ENCODE measurements at places on chromosomes 16 and 17.

- no peak overlapping the region for H3K27ac ChIP-seq
- peak; percentile 57 for DNase-seq
- H3K36me3 ChIP-seq: no peaks in the 10 kb centered on the region
- no peaks in the 10 kb centered on the region for H3K27me3 ChIP-seq
- H3K4me3 ChIP-seq: no peak overlapping the region
- peaks cover 1% of the 10 kb centered on the region for H3K4me1 ChIP-seq
Measured at GRCh38 chr16:3266873-3267537, 10.6 kb upstream of the MEFV start.

- peaks cover 35% of the 10 kb centered on the region for H3K36me3 ChIP-seq
- H3K4me1 ChIP-seq: peaks cover 31% of the 10 kb centered on the region
- no peak overlapping the region for H3K27ac ChIP-seq
- DNase-seq: no peak
Measured at GRCh38 chr17:50095626-50096037, 481 bp downstream of the PDK2 start.

- no peaks in the 10 kb centered on the region for H3K36me3 ChIP-seq
- no peak overlapping the region for H3K27ac ChIP-seq
- peaks cover 2% of the 10 kb centered on the region for H3K4me1 ChIP-seq
- peak; percentile 18 for DNase-seq
- no peak overlapping the region for H3K4me3 ChIP-seq
Measured at GRCh38 chr17:1312261-1312870, 32.9 kb downstream of the TRARG1 start.

- no peak overlapping the region for H3K4me3 ChIP-seq
- DNase-seq: no peak
- H3K27ac ChIP-seq: no peak overlapping the region
- no peaks in the 10 kb centered on the region for H3K36me3 ChIP-seq
- peaks cover 11% of the 10 kb centered on the region for H3K27me3 ChIP-seq
- peaks cover 2% of the 10 kb centered on the region for H3K4me1 ChIP-seq
Measured at GRCh38 chr16:21194771-21195301, 16.5 kb downstream of the ZP2 start.

DNA sequence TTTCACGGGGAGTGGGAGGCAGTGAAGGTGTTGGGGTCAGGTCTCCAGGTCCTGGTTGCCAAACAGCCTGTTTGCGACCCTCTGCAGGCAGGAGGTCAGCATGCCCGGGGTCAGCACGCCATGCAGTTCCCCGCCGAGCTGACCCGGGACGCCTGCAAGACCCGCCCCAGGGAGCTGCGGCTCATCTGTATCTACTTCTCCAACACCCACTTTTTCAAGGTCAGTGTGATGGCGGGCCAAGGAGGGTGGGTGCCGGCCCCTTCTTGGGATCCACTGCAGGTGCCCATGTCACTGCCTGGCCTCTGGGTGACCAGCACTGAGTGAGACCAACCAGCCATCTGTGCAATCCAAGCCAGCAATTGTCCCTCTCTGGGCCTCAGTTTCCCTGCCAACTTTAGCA is 21.3 kb downstream of the ADGRG5 start:
- no peak for DNase-seq
- no peak overlapping the region for H3K27ac ChIP-seq
- no peak overlapping the region for H3K4me3 ChIP-seq
- peaks cover 8% of the 10 kb centered on the region for H3K4me1 ChIP-seq
- no peaks in the 10 kb centered on the region for H3K36me3 ChIP-seq
- H3K27me3 ChIP-seq: peaks cover 11% of the 10 kb centered on the region

DNA sequence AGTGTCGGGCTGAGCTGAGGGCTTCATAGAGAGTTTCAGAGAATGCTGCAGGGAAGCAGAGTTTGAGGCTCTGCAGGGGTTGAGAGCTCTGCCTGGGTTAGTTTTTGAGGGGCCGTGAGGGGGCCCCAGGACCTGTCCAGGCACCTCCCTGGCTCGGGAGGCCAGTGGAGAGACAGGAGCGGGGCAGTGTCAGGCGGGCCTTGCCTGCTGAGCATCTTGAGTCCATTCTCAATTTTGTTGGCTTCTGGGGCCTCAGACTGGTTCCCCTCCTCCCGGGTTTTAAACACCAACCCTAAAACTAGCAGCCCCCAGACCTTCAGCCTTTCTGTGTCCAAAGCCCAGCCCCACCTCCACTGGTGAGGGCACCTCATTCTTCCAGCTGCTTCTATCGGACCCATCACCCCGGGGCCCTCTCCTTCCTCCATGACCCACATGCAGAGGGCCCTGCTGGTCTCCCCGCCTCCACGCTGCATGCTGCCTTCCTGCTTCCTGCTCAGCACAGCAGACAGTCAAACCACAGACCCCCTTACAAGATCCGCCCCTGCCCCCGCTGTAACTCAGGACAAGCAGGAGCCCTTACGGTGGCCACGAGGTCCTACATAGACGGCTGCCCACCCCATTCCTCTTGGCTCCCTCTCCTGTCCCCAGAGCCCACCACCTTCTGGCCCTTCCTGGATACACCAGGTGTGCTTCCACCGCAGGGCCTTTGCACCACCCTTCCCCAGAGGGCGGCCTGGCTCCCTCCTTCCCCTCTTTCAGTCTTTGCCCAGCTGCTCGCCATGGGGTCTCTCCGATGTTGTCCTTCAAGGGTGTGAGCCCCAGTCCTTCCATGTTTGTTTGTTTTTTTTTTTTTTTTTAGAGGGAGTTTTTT is 3.8 kb downstream of the RNF213 start:
- peaks cover 45% of the 10 kb centered on the region for H3K36me3 ChIP-seq
- DNase-seq: no peak
- H3K27ac ChIP-seq: no peak overlapping the region
- peaks cover 35% of the 10 kb centered on the region for H3K4me1 ChIP-seq
- no peak overlapping the region for H3K4me3 ChIP-seq

- H3K36me3 ChIP-seq: no peaks in the 10 kb centered on the region
- no peaks in the 10 kb centered on the region for H3K27me3 ChIP-seq
- no peak overlapping the region for H3K27ac ChIP-seq
Measured at GRCh38 chr16:73170612-73171038, 122.7 kb upstream of the ZFHX3 start.

GRCh38 chr17:65967372-65967771 is 224.6 kb downstream of the CEP112 start:
- H3K4me1 ChIP-seq: no peaks in the 10 kb centered on the region
- DNase-seq: no peak
- no peaks in the 10 kb centered on the region for H3K36me3 ChIP-seq
- H3K4me3 ChIP-seq: no peak overlapping the region
- H3K27me3 ChIP-seq: no peaks in the 10 kb centered on the region

Measured in mesenchymal stem cell (in vitro differentiated cells and primary cell).